ENCODE measurements at places on chromosomes 4 and X.

DNA sequence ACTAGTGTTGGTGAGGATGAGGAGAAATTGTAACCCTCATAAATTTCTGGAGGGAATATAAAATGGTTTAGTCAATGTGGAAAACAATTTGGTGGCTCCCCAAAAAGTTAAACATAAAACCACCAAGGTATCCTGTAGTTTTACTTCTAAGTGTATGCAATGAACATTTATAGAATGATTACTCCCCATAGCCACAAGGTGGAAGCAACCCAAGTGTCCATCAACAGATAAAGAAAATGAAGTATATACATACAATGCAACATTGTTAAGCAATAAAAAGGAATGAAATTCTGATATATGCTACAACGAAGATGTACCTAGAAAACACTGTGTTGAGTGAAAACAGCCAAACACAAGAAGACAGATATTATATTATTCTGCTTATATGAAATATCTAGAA, 569.1 kb upstream of the GRID2 start:
- DNase-seq, result no peak

DNA sequence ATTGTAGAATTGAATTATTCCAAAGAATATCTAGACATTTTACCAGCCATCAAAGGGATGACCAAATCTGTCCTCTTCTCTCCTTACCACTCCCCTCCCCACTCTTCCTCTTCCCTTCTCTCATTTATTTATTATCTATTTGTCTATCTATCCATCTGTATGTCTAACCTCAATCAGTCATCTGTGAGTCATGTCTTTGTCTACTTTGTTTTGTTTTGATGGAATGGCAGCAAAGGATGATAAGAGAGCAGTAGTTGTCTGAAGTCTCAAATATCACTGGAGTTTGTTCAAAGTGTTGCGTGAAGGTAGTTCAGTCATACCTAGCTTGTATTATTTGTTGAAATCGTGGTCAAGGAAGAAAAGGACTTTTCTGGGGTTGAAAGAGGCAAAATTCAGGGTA, 34.7 kb upstream of the PGRMC2 start:
- no peak for DNase-seq

DNA sequence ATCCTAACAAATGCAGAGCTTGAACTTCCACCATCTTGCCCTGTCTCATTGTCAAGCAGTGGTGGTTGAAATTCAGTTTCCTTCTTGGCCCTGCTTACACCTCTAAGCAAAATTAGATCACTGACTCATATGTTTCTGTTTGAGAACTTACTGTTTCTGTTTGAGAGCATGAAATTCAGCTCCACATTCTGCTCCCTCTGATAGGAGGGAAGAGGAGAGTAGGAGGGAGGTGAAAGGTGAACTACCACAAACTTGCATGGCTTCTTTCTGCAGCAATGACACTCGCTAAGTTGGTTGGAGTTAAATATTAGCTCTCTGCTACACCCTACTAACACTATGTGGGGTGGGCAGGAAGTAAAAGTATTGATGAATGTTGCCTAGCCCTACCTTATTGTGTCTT, 117.8 kb upstream of the EDA2R start:
- no peak for DNase-seq

- DNase-seq, result no peak
Observed at GRCh38 chr4:61079427-61079826, 120.7 kb upstream of the ADGRL3 start.

DNA sequence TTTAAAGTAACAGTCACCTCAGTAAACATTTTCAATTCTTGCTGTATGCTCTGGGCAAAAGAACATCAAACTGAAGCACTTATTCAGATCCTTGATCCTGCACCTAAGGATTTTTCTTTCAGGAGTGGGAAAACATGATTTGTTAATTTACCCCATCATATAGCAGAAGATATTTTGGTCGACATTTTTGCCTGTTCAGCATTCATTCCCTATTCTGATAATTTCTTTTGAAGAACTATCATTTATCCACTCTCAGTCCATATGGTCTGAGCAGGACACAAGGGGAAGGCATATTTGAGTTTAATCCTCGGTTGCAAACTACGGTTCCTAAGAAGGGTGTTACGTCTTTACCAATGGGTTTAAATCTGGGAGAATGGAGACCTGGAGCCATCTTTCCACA, 1.2 kb upstream of the CLOCK start:
- no peak for DNase-seq

- DNase-seq, result no peak
Observed at GRCh38 chr4:69748173-69748572, 12.2 kb downstream of the SULT1B1 start.

DNA sequence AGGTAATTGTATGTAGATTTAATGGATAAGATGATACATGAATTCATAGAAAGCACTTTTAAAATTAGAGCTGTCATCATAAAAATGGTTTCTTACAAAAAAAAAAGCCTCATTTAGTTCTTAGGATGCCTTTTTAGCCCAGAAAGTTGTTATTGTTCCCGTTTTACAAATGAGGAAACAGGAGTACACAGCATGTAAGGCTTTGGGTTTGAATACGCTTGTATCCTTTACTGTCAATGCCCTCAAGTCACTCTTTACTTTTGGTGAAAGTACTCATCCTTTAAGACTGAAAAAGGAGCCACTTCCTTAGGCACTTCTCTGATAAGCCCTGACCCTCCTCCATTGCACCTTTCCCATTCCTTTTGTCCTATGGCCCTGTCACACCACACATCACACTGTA, 4.9 kb downstream of the EREG start:
- no peak for DNase-seq

GRCh38 chr4:22607382-22607781, 85.4 kb upstream of the GBA3 start:
- DNase-seq, result no peak

- no peak for DNase-seq
Observed at GRCh38 chrX:70208479-70208878, 26.0 kb upstream of the AWAT1 start.

GRCh38 chr4:1855333-1856070, 454 bp downstream of the LETM1 start:
- no peak for DNase-seq

DNA sequence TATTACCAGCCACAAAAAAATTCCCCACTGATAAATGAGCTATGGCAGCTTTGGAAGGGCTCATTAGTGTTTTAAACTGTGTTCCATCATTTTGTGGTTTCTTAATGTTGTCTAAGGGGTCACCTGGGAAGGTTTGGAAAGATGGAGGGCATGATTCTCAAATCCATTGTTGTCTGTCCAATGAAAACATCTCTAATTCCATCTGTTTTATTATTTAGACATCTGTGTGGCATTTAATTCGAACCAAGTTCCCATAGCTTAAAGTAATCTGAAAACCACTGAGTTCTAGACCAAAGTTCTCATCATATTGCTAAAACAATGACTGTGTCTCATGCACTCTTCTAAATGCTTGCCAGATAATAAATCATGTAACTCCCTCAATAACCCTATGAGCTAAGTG, 103.8 kb upstream of the PPP3CA start:
- no peak for DNase-seq

DNA sequence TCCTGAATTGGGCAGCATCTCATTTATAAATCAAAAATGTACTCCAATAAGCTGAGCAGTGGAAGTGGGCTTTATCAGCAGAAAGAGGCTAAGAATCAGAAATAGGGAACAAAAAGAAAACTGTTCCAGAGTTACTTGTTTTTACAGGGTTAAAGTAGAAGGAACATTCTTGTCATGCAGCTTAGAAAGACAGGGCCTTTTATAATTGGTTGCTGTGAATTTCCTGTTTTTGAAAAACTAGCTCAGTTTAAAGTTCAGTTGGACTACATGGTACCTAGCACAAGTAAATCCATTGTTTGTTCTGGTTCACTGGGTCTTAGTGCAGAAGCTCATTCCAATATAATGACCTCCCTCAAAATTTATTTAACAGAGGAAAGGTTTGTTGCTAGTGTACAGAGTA, 200.8 kb downstream of the GRIA2 start:
- DNase-seq, result no peak

GRCh38 chr4:16160457-16160856, 65.8 kb downstream of the TAPT1 start:
- no peak for DNase-seq

- DNase-seq, result no peak
Observed at GRCh38 chr4:182369211-182369610, 126.0 kb downstream of the TENM3 start.

GRCh38 chr4:52999626-53000025, 137.5 kb downstream of the RASL11B start:
- DNase-seq, result no peak

- DNase-seq, result no peak
Observed at GRCh38 chr4:124234771-124235170, 477.8 kb downstream of the ANKRD50 start.

GRCh38 chrX:38864165-38864564, 62.9 kb downstream of the MID1IP1 start:
- DNase-seq, result no peak

GRCh38 chr4:52051213-52051614, at the start of gene SPATA18:
TSS of gene SPATA18 (plus strand) at chr4:52051304. CDS start at chr4:52051705, 401 bp downstream.
- DNase-seq, result no peak

DNA sequence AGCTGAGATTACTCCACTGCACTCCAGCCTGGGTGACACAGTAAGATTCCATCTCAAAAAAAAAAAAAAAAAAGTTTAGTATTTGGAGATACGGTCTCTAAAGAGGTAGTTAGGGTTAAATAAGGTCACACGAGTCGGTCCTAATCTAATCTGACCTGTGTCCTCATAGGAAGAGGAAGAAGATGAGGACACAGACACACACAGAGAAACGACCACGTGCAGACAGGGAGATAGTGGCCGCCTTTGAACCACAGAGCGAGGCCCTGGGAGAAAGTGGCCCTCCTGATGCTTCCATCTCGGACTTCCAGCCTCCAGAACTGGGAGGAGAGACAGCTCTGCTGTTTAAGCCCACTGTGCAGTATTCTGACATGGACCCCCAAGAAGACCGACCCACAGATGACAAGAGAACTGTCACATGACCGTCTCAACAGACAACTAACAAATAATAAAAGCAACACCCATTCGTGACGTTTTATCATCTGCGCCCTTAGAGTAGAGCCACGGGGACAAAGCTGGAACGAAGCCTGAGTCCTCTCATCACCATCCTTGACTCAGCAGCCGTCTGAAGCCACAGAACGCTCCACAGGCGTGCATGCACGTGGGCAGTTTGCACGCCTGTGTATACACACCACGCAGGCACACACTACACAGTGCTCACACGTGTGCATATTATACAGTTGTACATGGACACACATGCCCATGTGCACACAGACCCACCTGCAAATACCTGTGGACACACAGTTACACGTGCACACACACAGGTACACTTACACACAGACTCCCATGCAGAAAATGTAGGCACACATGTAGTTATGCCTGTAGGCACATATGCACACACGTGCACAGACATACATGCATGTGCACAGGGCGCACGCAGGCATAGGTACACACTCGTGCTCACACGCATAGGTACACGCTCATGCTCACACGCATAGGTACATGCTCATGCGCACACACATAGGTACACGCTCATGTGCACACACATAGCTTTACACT, 51.7 kb downstream of the FAM53A start:
- no peak for DNase-seq

DNA sequence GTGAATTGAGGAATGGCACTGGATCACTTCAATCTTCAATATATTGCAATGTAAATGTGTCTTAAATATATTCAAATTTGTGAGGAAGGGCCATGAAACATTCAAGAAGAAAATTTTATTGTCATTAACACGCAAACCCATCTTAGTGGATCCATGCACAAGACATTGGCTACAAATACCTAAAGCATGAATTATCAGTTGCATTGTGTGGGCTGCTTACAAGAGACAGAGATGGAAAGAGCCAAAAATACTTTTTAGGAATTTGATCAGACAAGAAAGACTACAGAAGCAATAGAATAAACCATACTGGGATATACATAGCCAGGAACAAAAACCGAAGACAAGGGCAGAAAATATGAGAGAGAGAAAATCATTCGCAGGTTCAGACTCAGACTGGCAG, 616.2 kb upstream of the GRIA3 start:
- no peak for DNase-seq
